CD4-positive, alpha-beta T cell treated with Interleukin-6 for 4 hours (primary cell): ENCODE measurements at places on chromosomes 11 and 22.
A peak's percentile ranks its signal among the peaks of the same experiment; 100 is the strongest.

- DNase-seq, result no peak
Measured at GRCh38 chr11:48184452-48184851, 32.2 kb upstream of the OR4B1 start.

- DNase-seq, result no peak
Measured at GRCh38 chr11:130243816-130244215, 70.9 kb downstream of the ZBTB44 start.

- DNase-seq, result no peak
Measured at GRCh38 chr11:116053548-116053919, 549.3 kb upstream of the CADM1 start.

DNA sequence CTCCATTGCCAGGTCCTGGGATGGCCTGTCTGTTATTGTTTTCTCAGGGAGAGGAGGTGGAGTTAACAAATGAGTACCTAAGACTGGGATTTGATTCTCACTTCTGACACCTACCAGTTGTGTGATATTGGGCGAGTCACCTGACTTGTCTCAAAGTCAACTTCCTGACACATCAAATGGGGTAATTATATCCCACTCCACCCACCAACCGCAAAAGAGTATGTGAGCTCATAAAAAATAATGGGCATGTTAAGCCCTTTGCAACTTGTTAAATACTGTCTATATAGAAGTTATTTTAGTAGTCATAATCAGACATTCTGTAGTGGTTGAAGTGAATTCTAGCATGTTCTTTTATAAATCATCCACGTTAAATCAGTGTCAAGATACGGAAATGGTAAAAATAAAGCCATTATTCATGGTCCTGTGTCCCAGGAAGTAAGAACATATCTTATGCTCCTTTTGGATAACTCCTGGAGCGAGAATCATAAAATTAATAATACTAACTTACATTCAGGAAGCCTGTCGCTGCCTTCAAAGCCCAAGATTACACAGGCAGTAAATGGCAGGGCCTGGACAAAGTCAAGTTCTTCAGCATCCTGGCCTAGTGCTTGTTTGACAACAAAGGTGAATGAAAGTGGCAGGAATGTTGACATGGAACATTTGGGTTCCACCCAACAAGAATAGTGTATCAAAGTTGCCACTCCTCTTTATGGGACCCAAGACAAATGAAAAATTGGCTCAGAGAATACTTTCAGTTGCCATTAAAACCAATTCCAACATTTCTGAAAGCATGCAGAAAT lies 54.3 kb downstream of the SYTL2 start:
- peak; percentile 54 for DNase-seq

DNA sequence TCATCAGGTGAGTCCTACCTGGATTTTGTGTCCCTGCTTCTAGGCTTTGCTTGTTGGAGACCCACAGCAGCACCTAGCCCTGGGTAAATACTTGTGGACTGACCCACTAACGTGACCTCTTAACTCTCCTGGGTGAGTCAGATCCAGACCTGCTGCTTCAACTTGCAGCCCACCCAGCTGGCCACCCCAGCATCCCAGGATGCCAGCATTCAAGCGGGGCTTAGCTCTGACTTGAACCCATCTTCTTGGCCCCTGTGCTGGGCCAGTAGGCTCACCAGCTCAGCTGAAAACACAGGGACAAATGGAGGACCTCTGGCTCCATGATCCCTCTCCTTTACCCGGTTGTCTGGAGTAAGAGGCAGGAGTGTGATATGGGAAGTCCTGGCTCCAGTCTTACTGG lies 33.5 kb downstream of the PARVG start:
- no peak for DNase-seq

- no peak for DNase-seq
Measured at GRCh38 chr11:5679811-5680210, 5.1 kb downstream of the TRIM5 start.

DNA sequence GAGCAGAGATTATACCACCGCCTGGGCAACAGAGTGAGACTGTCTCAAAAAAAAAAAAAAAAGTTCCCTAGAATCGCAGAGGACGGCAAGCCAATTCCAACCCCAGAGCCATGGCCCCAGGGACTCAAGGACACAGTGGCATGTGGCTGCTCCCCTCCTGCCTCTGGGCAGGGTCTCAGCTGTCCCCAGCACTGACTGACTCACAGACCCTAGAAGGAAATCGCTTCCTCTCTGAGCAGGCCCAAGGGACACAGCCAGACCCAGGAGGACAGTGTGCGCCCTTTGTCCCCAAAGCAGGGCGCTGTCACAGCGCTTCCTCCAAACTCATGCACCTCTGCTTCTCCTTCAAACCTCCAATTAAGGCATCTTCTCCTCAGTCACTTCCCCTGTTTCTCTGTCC lies 2.3 kb downstream of the PACSIN3 start:
- DNase-seq, result no peak

GRCh38 chr22:33902073-33902472 lies 18.2 kb downstream of the LARGE1 start:
- no peak for DNase-seq

DNA sequence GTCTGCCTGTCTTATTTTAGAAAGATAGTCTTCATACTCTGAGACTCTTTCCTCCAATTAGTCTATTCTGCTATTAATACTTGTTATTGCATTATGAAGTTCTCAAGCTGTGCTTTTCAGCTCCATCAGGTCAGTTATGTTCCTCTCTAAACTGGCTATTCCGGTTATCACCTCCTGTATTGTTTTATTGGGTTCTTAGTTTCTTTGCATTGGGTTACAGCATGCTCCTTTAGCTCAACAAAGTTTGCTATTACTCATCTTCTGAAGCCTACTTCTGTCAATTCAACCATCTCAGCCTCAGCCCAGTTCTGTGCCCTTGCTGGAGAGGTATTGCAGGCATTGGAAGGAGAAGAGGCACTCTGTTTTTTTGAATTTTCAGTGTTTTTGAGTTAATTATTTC lies 21.0 kb upstream of the OR5AK2 start:
- DNase-seq, result no peak

DNA sequence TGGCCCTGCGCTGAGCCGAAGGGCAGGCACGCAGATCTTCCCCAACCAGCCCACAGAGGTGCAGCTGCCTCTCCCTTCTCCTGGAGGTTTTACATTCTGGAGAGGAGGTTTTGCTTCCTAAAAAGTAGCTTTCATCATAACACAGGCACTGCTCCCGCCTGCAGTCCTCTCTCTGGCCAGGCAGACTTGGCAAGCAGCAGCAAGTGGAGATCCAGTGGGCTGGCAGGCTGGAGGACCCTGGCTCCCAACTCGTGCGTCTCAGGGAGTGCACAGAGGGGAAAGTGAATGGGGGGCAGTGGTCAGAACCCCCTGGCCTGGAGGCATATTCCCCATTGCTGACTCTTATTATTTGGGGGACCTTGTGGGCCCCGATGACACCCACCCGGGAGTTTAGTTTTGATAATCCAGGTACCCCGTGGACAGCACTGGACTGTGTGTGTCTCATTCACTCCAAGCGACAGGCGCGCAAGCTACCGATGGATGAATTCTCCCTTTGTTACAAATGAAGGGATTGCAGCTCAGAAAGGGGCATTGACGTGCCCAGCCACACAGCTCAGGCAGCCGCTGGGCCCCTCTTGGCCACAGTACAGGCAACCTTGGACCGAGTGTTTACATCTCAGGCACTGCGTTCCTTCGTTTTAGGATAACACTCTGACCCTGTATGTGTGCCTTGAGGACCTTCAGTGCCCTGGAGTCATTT lies 1223.9 kb downstream of the BRD1 start:
- no peak for DNase-seq

DNA sequence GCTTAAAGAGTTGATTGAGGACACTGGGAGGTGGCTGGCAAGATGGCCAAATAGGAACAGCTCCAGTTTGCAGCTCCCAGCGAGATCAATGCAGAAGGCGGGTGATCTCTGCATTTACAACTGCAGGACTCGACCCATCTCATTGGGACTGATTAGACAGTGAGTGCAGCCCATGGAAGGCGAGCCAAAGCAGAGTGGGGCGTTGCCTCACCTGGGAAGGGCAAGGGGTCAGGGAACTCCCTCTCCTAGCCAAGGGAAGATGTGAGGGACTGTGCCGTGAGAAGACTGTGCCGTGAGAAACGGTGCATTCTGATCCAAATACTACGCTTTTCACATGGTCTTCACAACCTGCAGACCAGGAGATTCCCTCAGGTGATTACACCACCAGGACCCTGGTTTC lies 36.4 kb downstream of the ARHGAP32 start:
- DNase-seq, result no peak

- DNase-seq, result no peak
Measured at GRCh38 chr11:112229746-112230433, 3.7 kb downstream of the PTS start.

- DNase-seq, result no peak
Measured at GRCh38 chr11:134780486-134781147, 368.6 kb upstream of the B3GAT1 start.

DNA sequence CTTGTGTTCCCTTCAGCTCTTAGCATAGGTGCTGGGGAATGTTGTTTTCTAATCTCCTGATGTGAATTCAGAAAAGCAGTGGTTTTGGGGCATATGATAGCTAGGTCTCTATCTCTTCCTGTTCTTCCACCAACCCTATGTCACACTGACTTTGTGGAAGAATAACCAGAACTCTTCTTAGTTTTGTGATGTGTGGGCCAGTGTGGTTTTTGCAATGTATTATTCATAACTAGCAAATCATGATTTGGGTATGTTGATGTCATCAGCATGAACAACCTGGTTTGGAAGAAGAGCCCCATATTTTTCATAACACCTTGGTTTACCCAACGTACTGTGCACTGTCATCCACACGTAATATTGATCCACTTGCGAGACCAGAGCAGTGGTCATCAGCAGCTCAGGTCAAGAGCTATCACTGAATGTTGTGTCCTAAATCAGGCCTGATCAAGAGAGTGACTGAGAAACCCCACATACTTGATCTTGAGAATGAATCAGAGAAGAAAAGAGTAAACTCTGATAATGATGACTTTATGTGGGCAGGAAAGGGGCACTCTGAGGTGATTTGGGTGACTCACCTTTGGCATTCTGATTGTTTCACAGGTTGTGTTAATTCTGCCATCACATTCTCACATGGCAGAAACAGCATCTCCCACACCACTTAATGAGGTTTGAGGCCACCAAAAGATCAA lies 19.4 kb upstream of the MS4A6E start:
- no peak for DNase-seq

DNA sequence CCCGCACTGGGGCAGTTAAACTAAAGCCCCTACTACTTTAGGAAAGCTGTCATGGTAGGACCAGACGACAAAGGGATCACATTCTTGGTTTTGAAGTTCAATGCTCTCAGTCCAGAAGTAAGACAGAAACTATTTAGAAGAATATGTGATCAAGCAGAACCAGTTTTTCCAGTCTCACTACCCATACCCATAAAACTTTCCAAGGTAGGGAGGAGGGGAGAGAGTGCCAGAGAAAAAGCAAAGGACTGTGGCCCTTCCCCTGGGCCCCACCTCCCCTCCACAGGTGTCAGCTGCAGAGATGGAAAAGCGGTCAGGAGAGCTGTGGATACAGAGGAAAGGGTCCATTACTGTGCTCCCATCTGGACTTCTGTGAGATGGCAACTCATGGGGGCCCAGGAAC lies 587.1 kb downstream of the SOX6 start:
- DNase-seq, result no peak

DNA sequence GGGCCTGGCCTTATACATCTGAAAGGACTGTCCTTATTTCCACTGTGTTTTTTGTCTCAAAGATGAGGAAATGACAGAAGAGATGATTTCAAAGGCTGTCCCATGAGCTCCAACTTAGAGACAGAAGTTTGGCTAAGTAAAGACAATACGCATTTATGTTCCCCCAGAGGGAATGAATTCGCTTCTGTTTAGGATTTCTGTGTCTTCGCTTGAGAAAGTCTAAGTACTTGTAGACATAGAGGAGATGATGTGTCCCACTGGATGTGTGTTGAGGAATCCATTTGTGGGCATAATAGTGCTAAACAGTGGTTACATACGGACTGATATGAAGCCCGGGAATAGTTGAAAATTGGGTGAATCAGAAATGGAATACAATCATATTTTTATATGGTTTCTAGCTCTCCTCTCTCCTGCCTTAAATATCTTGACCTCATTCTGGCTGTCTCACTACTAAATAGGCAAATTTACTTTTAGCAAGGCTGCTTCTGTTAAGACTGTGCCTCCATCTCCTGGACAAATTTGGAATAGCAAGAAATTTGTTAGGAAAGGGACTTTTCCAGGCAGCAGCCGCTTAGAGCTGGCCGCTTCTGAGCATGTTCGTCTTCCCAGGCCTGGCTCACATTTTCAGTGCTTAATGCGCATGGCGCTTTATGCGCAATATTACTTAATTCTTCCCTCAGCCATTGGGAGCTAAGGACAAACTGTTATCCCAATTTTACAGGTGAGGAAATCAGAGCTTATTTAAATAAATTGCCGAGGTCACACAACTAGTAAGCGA lies 1.9 kb upstream of the PEX26 start:
- peak; percentile 38 for DNase-seq

- DNase-seq, result no peak
Measured at GRCh38 chr11:2128511-2129307, 10.5 kb downstream of the IGF2 start.

DNA sequence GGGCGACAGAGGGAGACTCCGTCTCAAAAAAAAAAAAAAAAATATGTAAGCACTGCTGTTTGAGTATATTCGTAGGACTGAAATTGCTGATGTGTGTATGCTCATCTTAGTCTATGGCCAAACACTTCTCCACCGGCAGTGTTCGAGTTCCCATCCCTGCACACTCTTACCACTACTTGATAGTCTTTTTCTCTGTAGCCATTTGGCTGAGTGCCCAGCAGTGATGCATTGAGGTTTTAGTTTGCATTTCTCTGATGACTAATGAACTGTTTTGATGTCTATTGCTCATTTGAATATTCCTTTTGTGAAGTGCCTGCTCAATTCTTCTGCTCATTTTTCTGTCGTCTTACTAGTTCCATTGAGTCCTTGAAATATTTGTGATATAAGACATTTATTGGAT lies 1.9 kb downstream of the TIRAP start:
- peak; percentile 91 for DNase-seq

GRCh38 chr22:38924347-38924952 lies 33.0 kb upstream of the APOBEC3A start:
- no peak for DNase-seq

- DNase-seq, result no peak
Measured at GRCh38 chr11:44989831-44990566, 39.3 kb upstream of the TP53I11 start.

DNA sequence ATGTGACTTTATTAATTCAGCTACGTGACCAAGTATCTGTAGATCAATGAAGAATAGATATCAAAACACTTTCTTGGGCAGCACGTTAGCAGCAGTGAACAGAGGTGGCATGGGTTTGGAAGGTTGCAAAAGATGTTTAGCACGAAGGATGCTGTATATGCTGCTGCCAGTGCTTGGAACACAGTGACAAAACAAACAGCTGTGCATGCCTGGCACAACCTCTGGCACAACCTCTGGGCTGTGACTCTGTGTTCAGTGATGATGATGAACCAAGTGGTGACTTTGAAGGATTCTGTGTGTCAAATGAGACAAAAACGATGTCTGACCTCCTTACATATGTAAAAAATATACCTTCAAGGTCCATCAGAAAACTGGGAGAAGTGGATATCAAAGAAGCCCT lies 104.7 kb downstream of the TBC1D22A start:
- DNase-seq, result no peak

DNA sequence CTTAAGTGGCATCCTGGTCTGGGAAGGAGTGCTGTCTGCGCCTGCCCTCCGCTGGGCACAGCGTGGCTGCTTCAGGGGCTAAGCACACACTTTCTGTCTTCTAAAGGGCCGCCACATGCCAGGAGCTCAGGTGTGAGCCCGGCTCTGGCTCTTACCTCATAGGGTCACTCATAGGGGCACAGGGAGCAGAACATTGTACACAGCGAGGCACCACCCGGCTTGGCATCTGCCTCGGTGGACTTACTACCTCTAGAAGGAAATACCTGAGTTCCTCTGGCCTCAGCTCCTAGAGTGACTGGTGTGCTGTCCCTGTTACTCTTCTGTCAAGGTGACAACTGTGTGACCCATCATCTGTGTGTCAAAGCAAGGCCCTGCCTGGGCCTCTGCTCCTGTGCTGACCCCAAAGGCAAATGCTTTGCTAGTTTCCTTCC lies 13.4 kb downstream of the NEAT1 start:
- no peak for DNase-seq
